ENCODE measurements at places on chromosomes 6 and 20.

DNA sequence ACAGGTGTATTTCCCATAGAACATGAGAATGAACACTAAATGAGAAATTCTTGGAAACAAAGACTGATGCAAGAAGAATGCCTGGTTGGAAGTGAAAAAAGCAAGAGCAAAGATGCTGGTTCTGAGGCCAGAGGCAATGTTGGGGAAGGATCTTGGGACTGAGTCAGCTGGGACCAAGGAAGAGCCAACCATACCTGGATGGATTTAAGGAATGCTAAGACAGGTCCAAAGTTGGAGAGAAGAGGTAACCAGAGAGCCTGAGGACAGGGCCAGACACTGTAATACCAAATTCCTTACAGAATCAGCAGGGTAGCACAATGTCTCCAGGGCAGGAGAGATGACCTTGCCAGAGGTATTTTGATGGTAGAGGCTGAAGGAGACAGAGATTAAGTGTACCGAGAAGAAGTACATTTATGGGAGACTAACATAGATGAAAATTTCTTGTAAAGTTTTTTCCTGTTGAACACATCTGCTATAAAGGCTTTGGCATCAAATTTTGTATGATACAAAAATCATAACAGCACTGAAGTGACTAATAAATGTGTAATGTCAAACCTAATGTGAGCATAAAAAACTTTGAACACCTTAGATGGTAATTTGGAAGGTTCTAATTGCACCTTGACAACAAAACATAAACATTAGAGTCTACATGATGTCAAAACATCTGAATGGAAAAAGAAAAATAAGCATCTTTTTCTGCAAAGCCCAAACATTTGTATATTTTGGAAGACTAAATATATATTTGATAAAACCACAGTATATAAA, 221.7 kb upstream of the MARCKS start:
- no peak for DNase-seq

DNA sequence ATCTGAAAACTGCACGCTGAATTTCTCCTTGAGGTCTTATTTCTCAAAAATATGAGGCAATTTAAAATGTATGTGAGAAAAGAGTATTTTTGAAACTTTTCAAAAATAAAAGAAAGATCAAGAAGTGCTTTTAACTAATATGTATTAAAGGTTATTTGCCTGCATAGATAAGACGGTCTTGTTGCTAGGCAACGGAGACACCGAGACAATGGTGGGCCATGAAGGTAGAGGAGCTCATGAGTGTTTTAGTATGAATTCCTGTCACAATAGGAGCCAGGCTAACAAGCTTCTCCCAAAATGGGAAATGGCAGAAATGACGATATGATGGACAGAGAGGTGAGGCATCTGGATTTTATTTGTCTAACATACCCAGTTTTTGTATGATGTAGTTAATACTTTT, 308.2 kb downstream of the SLC35F1 start:
- DNase-seq: no peak

DNA sequence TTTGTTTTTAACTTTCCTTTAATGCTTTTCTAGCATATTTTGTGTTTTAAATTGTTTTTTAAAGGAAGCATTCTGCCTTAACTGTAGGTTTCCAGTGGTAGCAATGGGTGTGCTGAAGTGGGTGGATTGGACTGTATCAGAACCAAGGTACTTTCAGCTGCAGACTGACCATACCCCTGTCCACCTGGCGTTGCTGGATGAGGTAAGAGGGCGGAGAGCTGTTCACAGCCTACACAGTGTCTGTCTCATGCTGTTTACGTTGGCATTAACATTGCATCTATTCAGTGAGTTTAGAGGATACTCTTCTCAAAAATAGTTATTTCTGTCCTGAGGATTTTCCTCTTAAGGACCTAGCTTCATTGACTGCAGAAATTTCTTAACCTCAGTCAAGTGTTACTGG, 11.9 kb downstream of the NELFCD start:
- DNase-seq: no peak

DNA sequence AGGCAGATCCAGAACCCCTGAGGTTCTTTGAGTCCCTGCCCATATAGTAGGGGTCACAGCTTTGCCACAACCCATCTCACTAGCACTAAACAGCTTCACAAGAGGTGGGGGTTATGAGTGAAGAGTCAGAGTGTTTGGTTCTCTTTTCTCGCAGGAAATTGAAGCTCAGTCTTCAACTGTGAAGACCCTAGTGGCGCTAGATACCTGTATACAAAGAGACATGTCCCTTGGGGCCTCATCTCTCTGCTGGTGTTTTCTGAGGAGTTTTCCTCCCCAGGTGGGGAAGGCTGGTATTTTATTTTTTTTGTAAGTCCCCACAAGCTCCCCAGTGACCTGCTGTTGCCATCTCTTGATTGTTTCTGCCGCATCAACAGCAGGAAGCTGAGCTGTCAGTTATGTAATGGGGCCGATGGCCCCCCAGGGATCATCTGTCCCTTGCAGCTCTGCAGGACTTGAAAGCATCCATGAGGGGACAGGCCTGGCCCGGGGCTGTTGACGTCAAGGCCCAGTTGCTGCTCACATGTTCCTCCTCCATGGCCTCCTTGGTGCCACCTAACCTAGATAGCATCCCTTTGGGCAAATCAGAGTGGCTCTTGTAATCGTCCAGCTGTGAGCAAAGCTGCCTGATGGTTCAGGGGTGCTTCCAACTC, 23.1 kb downstream of the STK35 start:
- no peak for DNase-seq

DNA sequence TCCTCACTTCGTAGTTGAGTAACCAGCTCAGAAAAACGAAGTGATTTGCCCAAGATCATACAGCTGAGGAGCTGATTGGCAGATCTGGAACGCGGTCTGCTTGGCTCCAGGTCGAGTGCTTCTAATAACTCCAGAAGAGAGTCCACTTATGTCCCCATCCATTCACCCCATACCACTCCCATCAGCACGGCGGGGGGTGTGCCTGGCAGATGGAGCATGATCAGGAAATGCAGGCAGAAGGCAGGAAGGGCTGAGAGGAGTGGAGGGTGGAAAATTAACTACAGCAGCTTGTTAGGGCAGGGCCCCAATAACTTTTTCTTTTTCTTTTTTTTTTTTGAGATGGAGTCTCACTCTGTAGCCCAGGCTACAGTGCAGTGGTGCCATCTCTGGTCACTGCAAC, 15.0 kb downstream of the FITM2 start:
- DNase-seq: no peak

GRCh38 chr20:39910536-39910935, 778.5 kb downstream of the MAFB start:
- DNase-seq: no peak

DNA sequence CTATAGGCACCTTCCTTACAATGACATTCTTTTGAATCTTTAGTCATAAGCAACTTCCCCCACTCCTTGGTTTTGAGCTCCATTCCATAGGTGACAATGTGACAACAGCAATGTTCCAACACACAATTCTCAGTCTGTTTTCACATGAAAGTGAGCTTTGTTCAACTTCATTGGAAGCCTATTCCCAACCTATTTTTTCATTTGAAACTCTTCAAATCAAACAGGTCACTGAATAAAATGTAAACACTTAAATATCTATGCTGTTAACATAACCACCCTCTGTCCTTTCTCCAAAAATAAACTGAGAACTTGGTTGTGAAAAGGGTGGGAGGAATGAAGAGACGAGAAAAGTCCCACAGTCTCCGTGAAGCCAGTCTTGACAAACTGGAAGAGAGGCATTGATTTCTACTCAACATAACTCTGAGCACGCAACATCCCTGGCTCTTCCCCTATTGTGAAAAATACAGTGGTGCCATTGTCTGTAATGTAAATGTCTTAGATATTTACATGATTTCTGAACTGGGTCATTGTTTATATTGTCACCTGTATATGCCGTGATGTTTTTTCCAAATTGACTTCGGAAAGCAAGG, 343.1 kb downstream of the TFAP2A start:
- no peak for DNase-seq

DNA sequence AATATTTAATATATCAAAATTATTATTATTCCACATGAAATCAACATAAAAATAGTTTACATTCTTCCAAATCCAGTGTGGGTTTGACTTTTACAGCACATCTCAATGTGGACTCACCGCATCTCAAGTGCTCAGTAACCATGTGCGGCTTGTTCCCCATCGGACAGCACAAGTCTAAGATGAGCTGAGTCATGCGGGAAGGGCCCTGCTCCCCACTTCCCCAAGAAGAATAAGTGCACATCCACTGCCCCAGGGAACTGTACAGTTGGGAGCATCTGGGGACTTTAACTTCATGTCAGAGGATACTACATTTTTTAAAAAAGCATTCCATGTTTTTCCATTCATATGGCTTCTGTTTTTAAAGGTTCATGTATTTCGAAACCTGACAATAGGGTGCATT, 325.6 kb downstream of the BTBD3 start:
- DNase-seq: no peak

- DNase-seq: no peak
These were observed 20.2 kb downstream of the HEBP2 start for GRCh38 chr6:138424004-138424904.

GRCh38 chr6:33717934-33718455, 6.5 kb upstream of the UQCC2 start:
- DNase-seq: no peak

GRCh38 chr6:3162565-3163247, 5.4 kb upstream of the TUBB2A start:
- peak; percentile 41 for DNase-seq

DNA sequence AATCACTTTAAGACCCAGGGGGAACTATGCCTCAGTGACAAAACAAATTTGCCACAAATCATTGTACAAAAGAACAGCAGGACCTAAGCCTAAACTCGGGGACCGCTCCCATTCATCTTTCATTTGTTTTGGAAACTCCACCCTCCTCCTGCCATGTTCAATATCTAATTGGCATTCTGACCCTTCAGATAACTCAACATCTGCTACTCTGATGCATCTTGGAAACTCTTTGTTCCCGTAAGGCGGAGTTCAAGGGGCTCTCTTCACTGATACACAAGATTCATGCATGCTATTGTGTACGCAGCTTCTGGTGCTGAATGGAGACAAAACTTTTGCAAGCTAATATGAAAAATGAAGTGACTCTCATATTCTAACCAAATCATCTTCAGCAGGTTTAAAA, 187.6 kb downstream of the ZFP64 start:
- DNase-seq: no peak

- DNase-seq: no peak
These were observed 375.9 kb downstream of the RNF144B start for GRCh38 chr6:18763086-18763485.

DNA sequence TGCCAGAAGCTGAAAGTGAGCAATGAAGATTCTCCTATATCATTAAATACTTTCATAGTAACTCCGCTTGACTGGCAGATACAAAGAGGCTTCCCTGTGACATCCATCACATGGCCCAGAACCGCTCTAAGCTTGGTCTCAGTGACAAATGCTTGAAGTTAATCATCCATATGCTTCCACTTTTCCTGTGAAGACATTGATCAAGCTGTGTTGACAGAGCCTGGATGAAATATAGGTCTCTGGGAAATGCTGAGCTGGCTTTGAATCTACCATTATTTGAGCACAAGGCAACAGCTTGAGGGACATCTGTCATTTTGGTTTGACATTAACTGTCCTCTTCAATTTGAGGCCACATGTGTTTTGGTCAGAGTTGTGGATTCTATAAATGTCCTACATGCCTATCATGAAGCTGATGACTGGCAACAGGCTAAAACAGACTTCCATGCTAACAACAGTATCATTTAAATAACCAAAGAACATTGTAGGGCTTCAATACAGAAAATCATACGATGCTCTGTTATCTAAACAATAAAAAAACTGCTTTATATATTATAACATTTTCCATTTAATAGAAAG, 402.2 kb upstream of the IRAK1BP1 start:
- no peak for DNase-seq

DNA sequence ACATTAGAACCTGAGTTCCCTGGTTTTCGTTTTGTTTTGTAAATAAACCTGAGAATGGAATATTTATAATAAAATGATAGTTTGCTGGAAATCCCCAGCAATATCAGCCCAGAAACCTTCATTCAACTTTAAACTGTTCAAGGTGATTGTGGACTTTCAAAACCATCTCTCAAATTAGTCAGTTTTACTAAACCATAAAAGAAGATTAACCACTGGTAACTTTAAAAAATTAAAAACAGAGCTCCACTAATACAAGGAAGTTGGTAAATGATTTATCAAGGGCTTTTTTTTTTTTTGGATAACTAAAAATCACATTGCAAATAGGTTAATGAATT, 10.0 kb downstream of the MBOAT1 start:
- no peak for DNase-seq

- no peak for DNase-seq
These were observed 204.9 kb downstream of the FOXA2 start for GRCh38 chr20:22379472-22379871.

DNA sequence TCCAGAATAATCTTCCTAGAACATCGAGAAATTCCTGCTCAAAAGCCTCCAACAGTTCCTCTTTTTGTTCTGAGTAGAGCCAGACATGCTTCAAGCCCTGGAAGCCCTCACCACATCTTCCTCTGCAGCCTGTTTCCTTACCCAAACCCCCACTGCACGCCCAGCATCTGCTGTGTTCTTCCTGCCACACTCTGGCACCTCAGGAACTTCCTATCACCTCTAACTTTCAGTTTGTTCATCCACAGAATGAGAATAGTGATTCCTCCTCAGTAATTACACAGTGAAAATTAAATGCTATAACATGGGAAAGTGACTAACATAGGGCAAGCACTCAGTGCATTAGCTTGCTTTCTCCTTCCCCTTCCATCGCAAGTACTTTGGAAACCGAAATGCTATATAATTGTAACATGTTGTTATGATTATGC, 26.3 kb downstream of the C6orf89 start:
- no peak for DNase-seq

- no peak for DNase-seq
These were observed 37.9 kb downstream of the PLG start for GRCh38 chr6:160739955-160740354.

GRCh38 chr6:25006565-25007001, 70.8 kb upstream of the RIPOR2 start:
- DNase-seq: no peak

DNA sequence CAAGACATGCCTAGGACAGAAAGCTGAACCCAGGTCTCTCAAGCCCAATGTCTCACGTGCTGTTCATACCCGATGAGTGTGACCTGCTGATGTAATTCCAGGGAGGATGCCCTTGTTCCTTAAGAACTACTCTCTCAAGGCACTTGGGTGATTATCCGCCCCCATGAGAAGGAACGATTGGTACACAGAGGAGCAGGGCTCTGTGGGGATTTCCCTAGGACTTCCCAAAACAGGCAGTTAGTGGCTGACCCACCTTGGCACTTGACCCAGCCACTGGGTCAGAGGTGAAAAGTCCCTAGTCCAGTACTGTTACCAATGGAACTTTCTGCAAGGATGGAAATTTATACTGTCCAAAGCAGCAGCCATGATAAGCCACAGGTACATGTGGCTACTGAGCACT, 9.2 kb upstream of the BPIFB6 start:
- no peak for DNase-seq

GRCh38 chr20:38143646-38144554, 21.2 kb downstream of the TGM2 start:
- DNase-seq: no peak

- no peak for DNase-seq
These were observed 1.0 kb upstream of the TGM6 start for GRCh38 chr20:2379511-2380229.

GRCh38 chr6:44190715-44191114, 26.0 kb upstream of the MYMX start:
- no peak for DNase-seq

- DNase-seq: no peak
These were observed 296.1 kb upstream of the FOXQ1 start for GRCh38 chr6:1015825-1016224.
